Activated T-cell treated with anti-CD3 and anti-CD28 coated beads, Interleukin-2, amount 50 U/mL, for 48 hours (primary cell): ENCODE measurements at places on chromosomes 2 and 18.
A peak's percentile ranks its signal among the peaks of the same experiment; 100 is the strongest.

GRCh38 chr2:71796174-71796593 lies 342.8 kb downstream of the DYSF start:
- no peak for DNase-seq

DNA sequence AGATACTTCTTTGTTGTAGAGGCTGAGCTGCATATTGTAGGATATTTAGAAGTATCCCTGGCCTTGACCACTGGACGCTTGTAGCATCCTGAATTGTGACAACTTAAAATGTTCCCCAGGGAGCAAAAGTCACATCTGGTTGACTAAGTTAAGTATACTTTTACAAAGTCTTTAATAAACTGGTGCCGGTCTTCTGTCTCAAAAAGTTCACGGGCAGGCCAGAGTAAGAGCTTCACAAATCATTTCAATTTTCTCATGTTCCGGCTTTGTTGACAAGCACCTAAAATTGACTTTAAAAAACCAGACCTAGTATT lies 18.4 kb downstream of the ATP8B1 start:
- no peak for DNase-seq

GRCh38 chr2:18339326-18339725 lies 221.1 kb downstream of the RDH14 start:
- DNase-seq, result no peak

DNA sequence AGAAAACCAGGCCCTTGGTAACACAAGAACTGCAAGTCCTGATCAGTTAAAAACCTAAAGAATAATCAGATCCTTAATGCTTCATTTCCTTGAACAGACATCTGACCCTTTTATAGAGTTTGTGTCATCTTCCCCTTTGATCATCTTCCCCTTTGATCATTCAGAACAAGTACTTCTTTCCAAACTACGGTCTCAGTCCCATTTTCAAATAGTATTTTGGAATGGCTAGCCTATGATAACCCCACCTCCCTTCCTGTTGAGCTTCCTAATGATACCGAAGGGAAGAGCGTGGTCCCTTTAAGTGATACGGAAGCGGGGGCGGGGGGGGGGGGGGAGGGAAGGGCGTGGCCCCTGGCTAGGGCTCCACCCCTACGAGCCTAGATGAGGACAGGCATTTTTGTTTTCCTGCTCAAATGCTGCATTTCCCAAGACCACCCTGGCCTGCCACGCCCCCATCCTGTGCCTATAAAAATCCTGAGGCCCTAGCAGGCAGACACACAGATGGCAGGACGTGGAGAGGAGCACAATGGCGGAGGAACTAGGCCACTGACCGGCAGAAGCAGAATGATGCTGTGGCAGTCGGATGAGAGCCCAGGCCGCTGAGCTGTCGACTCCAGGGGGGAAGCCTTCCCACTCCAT lies 24.1 kb upstream of the CHRNA1 start:
- DNase-seq, result no peak

DNA sequence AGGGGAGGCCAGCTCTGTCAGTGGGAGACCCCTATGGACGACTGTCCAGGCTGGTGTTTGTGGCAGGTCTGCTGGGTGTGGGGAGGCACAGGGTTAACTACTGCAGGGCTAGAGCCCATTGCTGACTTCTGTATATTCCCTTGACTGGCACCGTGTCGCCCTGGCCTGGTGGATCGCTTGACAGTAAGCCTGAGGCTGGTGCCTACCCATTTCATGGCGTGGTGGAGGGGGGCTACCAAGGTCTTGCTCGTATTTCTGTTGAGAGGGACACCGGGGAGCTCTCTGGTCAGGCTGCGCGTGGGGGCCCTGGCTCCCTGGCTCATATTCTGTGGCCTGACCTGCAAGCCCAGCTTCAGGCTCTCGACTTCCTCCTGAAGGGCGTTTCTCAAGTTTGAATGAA lies 119.7 kb downstream of the ACOXL start:
- no peak for DNase-seq

DNA sequence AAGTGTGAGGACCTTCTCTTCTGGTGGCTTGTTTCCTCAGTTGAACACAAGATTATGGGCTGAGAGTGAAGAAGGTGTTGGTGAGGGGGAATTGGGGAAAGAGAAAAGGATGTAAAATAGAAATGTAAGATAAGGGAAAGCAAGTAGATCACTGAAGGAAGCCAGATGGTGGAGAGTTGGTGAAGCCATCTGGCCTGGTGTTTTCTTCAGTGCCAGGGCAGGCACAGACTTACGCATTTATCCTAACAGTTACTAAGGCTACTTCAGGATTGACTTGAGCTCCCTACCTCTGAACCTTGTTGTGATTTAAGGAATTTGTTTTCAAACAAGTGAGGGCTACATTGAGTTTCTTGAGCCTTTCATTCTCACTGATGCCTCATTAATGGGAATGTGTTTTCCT lies 113.8 kb downstream of the GALNT1 start:
- DNase-seq, result no peak

DNA sequence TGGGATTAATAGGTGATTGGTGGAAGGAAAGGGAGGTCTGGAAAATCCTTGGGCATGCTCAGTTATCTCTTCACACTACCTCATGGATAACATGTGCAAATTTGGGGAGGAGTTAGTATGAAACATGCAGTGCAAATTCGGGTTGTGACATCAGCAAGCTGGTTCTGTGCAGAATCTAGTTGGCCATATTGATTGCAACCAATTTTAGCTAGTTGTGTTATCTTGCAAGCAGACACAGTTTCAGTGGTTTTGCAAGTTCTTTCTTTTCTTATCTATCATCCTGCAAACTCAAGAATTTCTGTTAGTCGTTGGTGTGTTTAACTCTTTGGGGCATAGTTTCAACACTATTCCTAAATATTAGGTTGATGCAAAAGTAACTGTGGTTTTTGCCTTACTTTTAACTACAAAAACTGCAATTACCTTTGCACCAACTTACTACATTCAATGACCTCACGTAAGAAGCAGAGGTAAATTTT lies 135.4 kb downstream of the PTH2R start:
- no peak for DNase-seq

DNA sequence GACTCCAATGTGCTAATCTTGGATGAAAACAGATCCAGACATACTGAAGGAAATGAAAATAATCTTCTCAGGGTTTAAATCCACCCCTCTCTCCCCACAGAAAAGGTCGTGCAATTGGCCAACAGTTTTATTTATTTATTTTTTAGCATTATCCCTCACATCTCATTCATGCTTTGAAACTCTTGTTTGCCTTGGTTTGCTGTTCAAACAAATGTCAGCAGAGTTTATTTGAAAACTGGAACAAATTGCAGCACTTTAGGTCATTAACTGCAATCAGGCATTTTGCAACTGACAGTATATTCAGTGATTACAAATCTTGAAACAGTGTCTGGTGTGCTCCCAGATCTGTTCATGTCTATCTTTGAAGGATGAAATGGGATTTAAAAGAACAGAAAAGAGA lies 220.6 kb downstream of the SLC4A10 start:
- DNase-seq, result no peak

DNA sequence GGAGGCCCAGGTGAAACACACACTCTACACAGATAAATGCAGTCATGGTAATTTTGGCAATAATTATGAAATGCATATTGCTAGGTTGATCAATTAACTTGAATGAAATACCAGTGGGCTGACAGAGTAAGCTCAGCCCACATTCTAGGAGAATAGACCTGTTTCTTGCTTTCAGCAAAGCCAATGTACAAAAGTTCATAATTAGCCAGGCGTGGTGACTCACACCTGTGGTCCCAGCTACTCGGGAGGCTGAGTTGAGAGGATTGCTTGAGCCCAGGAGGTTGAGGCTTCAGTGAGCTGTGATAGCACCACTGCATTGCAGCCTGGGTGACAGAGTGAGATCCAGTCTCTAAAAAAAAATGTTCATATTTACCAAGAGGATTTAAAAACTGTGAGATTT lies 15.7 kb upstream of the MBP start:
- DNase-seq, result no peak

GRCh38 chr2:64354857-64355680 lies 98.9 kb upstream of the LGALSL start:
- no peak for DNase-seq

- DNase-seq, result peak; percentile 57
These were observed 86.6 kb downstream of the ASB1 start for GRCh38 chr2:238513346-238513745.

GRCh38 chr18:57741273-57741672 lies 61.8 kb downstream of the ATP8B1 start:
- DNase-seq, result no peak

- DNase-seq, result no peak
These were observed 9.8 kb upstream of the ME2 start for GRCh38 chr18:50869150-50869549.

DNA sequence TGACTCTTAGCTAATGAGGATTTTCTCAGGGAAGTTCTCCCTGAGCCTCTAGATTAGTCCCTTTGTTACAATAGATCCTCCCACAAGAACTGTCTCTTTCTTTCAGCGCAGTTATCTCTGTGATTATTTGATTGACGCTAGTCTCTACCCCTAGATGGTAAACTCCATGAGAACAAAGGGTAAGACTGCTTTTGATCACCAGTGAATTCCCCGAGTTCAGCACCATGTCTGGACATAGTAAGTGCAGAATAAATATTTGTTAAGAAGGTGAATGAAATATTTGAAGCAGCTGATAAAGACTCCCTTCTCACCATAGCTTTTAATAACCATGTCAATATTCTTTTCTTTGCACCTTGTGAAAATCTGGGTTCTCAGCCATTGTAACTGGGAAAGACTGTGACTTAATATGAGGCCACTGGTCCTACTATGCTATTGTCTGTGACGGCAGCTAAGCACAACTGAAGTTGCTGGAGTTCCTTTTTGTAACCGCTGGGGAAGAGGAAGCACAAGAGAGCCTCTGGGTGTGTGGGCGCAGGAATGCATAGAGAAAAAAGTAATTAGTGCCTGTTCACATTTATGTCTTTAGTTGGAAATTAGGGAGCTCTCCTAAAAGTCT lies 214.7 kb downstream of the TGIF1 start:
- no peak for DNase-seq

GRCh38 chr2:1510176-1510575 lies 96.9 kb downstream of the TPO start:
- DNase-seq, result no peak

DNA sequence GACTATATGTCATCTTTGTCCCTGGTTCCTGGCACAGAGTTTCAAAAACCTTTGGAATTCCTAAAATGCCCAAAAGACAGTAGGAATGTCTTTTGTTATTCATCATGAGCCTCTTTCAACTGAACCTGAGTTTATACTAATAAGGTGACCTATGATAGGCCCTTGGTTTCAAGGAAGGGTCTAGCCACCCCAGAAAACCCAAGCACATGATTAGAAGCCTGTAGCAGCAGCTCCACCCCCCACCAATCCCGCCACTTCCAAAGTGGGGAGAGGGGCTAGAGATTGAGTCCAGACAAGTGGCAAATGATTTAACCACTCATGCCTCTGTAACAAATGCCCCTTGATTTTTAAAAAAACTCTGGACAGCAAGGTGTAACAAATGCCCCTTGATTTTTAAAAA lies 56.8 kb downstream of the ADD2 start:
- DNase-seq, result no peak

DNA sequence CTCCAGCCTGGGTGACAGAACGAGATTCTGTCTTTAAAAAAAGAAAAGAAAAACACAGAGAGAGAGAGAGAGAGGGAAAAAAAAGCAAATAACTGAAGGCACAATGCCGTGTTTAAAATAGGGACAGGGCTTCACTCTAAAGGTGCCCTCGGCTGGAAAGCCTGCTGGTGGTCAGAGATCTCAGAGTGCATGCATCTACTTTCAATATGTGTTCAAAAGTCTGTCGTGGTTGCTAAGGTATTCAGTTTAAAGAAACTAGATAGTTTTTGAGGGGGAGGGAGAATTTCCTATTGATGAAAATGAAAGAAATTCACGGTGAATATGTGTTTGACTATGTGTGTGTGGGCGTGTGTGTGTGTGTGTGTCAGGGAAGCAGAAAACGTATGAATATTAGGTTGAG lies 11.0 kb upstream of the CBLN2 start:
- no peak for DNase-seq

DNA sequence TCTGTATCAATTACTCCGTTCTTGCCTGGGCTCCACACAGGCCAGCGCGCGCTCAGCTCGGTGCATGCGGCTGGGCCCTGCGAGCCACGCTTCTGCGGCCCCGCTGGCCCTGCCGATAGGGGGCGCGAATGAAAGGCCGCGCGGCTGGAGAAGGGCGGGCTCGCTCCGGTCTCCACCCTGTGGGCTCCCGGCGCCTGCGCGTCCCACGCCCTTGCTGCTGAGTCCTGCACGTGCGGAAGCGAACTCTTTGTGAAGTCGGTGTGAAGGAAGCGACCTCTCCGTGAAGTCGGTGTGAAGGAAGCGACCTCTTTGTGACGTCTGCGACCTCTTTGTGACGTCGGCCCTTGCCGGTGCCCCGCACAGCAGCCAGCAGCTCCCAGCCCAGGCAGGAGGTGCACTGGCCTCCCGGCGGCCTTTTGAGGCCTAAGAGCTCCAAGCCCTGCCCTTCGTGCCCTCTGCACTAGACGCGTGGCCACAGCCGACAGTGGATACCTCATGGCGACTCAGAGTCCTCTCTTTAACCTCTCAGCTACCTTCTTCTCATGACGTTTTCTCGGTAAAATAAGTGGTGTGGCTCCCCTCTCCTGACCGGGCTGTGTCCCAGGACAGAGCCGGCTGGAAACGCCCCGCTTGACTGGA lies 391.9 kb upstream of the RAB6C start:
- DNase-seq, result no peak

DNA sequence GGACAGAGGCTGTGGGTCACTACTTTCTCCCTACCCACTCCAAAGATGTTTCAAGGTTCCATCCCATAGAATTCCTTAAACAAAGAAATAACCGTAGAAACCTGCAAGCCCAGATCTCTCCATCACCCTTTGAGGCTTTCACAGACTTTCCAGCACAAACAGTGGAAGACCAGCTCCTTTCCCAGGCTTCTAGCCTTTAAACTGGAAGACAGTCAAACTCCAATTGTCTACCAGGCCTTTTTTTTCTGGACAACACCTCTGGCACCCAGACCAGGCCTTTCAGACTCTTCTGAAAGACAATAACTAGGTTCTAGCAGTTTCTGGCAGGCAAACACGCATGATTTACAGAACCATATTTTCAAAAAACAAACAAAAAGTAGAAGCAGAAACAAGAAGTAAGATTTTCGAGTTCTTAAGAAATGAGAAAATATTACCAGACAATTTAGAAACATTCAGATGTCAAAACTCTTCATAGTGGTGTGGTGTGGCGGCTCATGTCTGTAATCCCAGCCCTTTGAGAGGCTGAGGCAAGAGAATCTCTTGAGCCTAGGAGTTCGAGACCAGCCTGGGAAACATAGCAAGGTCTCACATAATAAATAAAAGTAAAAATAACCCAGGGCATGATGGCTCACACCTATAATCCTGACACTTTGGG lies 106.8 kb upstream of the MSH2 start:
- DNase-seq, result no peak

GRCh38 chr2:112174383-112174782 lies 36.2 kb downstream of the FBLN7 start:
- DNase-seq, result no peak

DNA sequence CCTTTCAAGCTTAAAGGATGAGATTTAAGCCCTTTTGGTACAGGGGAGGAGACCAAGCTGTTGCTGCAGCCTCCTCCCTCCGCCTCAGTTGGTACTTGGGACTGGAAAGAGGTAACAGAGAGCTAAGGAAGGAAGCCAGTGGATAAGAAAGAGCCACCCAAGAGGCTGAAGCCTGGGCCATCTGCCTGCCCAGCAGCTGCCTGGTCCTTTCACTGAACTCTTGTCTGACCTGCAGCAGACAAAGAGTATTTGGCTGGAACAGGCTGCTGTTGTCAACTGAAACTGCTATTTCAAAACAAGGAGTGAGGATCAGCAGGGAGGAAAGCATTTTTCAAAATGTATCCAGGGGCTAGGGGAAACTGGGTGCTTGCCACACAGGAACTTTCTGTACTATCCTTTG lies 30.3 kb downstream of the TNS1 start:
- DNase-seq, result no peak

- DNase-seq, result no peak
These were observed 1420.1 kb upstream of the NXPH2 start for GRCh38 chr2:140200307-140200706.

GRCh38 chr2:386406-387103 lies 98.7 kb upstream of the ALKAL2 start:
- DNase-seq, result no peak
